ENCODE measurements at places on chromosomes 4 and X. TPM values are rescaled to one million over a fixed set of nuclear protein-coding genes. Genes with fewer than 3 reads are reported as not detected.

The DUSP21 gene
- total RNA-seq: not detected

The CFAP47 gene
- total RNA-seq: not detected

The HELT gene
- not detected for total RNA-seq

The NXF2 gene
- not detected for total RNA-seq

The FGF13 gene
- total RNA-seq: not detected

The RAB9A gene
- total RNA-seq: 30.0 TPM

The SLC38A5 gene
- total RNA-seq: 0.42 TPM

The F8A3 gene
- 0.55 TPM for total RNA-seq

The ANAPC10 gene
- total RNA-seq: 12.6 TPM

The GAGE12H gene
- total RNA-seq: not detected

The ZNF157 gene
- not detected for total RNA-seq

The SYP gene
- 2.6 TPM for total RNA-seq

The FGFR3 gene
- 1.9 TPM for total RNA-seq

The PLAC8 gene
- total RNA-seq: 0.55 TPM

The HAUS3 gene
- 6.6 TPM for total RNA-seq

The FAM156B gene
- 18.4 TPM for total RNA-seq

The NALF2 gene
- total RNA-seq: 5.5 TPM

The GPR101 gene
- total RNA-seq: not detected

The ITM2A gene
- 0.31 TPM for total RNA-seq

Measured in A549 treated with Mapracorat at 1 μM for 4 hours (cell line).